ENCODE measurements at places on chromosomes 6 and 20.

GRCh38 chr6:68958327-68958726 is 323.2 kb downstream of the ADGRB3 start:
- no peak for DNase-seq

- DNase-seq = no peak
Measured at GRCh38 chr20:33875055-33875454, 63.9 kb downstream of the CHMP4B start.

GRCh38 chr20:43530321-43531090 is 23.0 kb downstream of the L3MBTL1 start:
- DNase-seq = no peak

DNA sequence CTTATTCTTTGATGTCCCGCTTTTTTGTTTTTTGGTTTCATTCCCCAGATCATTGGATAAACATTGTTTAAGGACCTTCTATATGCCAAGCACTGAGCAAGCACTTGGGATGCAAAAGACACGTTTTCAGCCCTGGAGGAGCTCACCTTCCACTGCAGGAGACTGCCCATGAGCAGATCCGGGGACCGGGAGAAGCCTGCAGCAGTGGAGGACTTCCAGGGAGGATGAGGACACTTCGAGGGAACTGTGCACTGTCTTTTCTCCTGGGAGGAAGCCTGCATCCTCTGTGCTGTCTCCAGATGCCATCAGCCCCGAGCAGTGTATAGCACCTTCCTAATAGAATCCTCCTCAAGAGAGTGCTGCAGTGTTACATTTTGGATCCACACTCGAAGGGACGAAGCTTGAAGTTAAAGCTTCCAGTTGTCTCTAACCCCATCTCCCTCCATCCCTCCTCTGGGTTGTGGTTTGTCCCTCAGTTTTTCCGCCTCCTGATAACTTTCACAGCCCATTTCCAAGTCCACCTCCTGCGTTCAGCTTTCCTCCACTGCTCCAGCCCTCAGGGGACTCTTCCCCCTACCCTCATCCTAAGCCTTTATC is 5.8 kb upstream of the KCNG1 start:
- no peak for DNase-seq

GRCh38 chr20:63334356-63334755 is 26.8 kb downstream of the CHRNA4 start:
- DNase-seq = no peak

GRCh38 chr6:129630596-129630995 is 79.4 kb downstream of the ARHGAP18 start:
- DNase-seq = no peak

DNA sequence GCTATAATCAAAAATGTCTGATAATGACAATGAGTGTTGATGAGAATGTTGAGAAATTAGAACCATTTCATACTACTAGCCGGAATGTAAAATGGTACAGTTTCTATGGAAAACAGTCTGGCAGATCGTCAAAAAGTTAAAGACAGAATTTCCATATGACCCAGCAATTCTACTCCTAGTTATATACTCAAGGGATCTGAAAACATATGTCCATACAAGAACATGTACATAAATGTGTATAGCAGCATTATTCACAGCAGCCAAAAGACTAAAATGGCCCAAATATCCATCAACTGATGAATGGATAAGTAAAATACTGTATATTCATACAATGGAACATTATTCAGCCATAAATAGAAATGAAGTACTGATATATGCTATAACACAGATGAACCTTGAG is 236.2 kb downstream of the BTBD9 start:
- no peak for DNase-seq

DNA sequence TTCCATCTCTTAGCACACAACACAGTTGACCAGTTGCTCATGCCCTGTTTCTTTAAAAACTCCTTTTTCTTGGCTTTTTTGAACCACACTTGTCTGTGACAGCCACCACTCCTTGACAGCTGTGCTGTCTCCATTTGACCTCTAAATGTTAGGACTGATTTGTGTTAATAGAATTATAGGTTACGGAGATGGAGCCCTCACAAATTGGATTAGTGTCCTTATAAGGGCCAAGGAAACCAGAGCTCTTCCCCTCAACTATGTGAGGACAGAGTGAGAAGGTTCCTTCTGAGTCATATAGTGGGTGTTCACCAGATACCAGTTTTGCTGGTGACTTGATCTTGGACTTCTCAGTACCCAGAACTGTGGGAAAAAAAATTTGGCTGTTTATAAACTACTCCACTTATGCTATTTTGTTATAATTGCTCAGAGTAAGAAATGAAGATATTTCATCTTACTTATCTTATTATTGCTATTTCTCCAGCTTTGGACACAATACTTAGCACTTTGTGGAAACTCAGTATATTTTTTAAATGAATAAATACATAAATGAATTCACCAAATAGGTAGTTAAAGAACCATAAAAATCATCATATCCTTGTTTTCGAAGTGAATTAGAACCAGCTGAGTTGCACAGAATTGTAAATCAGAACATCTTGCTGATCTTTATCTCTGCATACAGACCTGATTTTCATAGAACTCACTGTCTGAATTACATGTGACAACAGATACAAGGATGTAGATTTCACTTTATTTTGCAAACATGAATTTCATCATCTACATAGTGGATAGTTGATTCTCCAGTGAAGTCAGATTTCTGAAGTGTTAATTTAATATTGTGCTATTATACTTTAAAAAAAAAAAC is 598.5 kb upstream of the IRAK1BP1 start:
- DNase-seq = no peak

DNA sequence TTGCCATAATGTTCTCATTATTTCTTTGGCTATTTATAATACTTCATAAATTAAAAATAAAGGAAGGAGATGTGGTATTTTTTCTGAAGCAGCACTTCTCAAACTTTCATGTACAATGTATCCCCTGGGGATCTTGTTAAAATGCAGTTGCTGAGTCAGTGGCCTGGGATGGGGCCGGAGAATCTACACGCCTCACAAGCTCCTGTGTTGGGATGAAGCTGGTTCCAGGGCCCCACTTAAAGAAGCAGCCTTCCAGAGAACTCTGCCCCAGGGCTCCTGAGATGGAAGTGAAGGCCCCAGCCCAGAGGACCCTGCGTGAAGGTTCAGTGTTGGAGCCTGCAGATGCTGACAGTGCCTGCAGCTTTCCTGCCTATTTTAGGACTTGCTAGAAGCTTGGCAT is 40.1 kb upstream of the SLC23A2 start:
- DNase-seq = no peak
